ENCODE measurements at places on chromosomes 5 and 9.
A peak's percentile ranks its signal among the peaks of the same experiment; 100 is the strongest.

- no peak for DNase-seq
These were observed 25.2 kb upstream of the COL27A1 start for GRCh38 chr9:114130141-114130540.

DNA sequence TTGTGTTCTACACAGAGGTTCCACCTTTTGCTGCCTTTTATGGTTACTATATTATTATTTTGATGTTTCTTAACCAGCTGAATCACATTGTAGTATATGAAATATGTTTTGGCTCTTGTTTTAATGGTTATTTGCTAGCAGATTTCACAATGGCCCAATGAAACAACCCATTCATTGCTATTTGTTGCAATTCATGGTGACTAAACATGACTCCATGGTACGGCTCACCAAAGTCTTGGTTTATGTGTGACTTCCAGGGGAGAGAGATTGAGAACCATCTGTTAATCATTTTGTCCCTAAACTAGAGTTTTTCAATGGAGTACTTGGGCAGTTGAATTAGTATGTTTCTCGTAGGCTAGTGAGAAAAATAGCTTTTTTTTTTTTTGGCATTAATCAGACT is 108.4 kb downstream of the GHR start:
- no peak for DNase-seq

GRCh38 chr9:82593501-82593900 is 469.4 kb downstream of the RASEF start:
- no peak for DNase-seq

DNA sequence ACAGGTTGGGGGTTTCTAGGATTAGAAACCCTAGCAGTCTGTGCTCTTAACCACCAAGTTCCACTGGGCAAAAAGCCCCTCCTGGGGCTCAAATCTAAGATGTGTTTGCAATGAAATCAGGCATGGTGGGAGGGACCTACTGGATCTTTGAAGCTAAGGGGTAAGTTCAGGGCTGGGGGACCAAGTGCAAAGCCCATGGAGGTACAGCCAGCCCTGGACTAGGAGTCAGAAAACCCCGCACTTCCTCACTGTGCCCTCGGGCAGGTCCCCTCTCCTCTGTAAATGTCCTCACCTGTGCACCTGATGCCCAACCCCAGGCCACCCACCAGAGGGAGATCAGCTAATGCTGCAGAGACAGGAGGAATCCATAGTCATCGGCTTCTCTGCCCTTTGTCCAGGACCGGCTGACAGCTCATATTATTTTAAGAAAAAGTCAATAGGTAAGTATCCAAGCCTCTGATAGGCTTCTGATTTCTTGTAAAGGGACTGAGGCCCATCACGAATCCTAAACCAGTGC is 138.3 kb downstream of the PAX5 start:
- no peak for DNase-seq

DNA sequence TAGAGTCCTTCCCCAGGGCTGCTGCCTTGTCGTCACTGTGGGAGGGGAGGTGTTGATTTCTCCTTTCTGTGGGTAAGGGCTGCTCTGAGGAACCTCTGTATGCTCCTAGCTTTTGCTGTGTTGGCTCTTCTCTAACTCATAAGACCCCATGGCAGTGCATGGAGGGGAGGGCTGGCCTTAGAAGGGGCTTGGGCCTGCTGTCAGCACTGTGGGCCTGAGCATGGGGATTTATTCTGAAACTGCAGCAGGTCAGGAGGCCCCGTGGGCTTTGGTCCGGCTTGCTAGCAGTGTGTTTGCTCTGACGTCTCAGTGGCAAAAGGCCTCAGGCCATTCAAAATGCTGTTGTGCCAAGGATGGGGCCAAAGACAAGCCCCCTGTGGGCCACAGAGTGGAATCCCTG is 6.8 kb downstream of the FGF18 start:
- DNase-seq = no peak

- DNase-seq = no peak
These were observed 4.9 kb downstream of the GTF3C5 start for GRCh38 chr9:133035669-133036068.

GRCh38 chr5:160463740-160464465 is 42.2 kb downstream of the PTTG1 start:
- no peak for DNase-seq

- DNase-seq = peak; percentile 13
These were observed 58.0 kb downstream of the ZNF510 start for GRCh38 chr9:96719921-96720320.

DNA sequence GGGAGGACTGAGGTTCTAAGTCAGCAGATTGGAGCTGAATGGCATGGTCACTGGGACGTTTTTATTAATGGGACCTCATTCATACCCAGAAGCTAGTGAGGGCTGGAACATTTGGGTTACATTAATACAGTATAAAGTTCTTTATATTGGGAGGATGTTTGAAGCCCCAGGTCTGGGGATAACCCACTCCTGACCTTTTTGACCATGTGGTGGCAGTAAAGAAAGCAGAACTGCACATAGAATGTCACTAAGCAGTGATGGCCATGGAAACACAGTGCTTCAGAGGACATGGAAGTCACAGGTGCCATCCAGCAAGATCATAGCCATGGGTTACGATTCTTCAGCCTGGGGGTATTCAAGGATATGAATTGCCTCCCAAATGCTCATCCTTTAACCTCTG is 176.0 kb downstream of the ATP10B start:
- no peak for DNase-seq

DNA sequence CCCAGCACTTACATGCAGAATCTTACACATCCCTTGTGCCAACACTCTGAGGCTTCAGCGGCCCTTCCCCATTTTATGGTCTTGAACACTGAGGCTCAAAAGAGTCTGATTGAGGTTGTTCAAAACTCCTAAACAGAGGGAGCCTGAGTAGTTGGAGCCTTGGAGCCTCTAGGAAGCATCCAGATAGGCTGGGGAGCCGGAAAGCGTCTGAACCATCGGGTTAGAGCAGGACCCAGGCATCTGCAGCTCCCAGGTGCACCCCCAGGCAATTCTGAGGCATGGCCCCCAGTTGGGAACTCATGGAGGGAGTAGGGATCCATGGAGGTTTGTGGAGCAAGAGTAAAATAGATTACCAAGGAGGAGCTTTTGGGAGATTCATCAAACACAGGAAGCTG is 3.8 kb downstream of the OLFML2A start:
- DNase-seq = no peak

DNA sequence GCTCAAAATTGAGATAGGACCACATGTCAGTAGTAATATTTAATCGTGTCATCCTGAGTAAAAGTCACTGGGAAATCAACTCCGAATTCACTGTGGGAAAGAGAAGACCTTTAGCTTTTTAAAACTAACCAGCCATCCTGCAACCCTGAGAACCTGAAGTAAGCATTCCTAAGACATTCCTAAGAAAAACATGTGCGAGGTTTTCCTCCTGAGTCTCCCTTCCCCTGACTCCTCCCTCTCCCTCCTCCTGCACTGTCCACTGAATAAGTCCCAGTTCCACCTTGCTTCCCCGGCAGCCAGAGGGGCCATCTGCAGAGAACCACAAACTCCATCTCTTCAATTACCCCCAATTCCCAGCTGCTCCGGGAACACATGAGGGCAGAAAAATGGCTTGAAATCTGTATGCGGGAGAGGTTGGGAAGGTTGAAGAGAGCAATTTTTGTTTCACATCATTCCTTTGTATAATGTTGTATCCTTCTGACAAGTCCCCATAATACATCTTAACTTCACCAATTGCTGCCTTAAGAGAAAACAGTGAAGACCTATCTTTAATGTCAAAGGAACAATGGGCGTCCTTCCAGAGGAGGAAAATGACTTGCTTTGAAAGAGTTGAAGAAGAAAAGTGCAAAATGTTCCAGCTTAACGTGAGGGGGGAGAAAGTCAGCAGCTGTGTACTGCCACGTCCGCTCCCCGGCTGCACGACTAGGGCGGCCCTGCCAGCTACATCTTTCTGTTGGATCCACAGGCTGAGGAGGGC is 186.3 kb downstream of the ZNF462 start:
- DNase-seq = no peak

- DNase-seq = no peak
These were observed 29.0 kb upstream of the FAM174A start for GRCh38 chr5:100505984-100506670.

DNA sequence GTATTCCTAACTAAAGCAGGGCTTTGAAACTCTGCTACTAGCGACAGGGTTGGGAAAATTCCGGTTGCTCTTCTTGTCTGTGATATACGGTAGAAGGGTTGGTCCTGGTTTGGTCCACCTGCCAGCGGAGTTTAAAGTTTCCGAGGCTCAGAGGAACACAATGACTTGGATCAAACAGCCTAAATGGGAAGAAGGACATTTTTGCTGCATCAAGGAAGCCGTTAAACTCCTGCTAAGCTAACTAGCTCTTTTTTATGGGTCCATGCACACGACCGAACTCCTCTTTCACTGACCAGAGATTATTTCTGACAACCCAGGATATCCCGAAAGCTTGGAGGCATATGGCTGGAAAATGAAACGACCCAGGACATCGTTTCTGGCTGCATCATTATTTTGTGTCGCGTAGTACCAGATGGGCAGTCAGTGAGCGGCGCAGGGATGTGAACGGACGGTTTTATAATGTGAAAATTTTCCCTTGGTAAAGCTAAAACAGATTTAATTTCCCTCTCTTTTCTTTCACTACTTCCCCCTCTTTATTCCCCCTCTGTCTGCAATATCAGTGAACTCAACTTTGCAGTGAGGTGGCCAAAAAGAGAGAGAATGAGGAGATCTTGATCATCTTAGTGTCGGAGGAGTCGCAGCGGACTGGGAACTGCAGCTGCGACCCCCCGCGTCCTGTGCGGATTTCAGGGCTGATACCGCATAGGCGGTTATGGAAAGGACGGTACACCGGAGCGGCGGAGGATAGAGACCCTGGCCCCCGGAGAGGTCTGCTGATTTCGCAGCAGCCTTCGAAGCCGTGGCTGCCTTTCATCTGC is at the start of gene LURAP1L:
TSS of gene LURAP1L (plus strand) at position 160 of the 818 bp plus-strand sequence. CDS start 696 bp downstream, outside the sequence.
- peak; percentile 67 for DNase-seq

DNA sequence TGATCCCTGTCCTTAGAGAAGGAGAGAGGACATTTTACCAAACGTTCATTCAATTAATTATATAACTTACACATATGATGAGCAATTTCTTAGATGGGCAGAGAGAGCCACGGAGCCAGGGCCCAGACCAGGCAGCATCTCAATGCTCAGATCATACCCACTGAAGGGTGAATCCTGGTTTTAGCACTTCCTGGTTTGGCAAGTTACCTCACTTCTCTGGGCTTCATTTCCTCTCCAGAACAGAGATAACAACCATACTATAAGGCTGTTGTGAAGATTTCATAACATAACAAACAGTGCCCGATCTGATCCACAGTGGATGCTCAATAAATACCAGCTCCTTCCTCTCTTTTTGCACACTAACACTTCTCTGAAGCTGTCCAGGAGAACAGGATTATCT is 271.1 kb downstream of the DENND1A start:
- no peak for DNase-seq

DNA sequence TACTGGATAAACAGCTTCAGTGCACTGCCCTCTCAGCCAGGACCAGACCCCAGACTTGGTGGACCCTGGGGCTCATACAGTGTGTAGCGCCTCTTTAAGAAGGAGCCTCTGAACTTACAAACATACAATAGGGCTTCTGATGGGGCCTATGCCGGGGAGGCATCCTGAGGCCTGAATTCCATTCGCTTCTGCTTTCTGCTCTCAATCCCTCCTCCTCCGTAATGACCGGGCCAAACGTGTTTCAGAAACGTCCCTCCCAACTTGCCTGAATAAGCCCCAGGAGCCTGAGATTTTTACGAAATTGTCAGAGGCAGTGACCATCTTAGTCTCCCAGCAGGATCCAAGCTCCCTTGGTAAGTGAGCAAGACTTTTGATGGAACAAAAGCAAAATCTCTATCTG is 128.1 kb upstream of the BOD1 start:
- DNase-seq = no peak

DNA sequence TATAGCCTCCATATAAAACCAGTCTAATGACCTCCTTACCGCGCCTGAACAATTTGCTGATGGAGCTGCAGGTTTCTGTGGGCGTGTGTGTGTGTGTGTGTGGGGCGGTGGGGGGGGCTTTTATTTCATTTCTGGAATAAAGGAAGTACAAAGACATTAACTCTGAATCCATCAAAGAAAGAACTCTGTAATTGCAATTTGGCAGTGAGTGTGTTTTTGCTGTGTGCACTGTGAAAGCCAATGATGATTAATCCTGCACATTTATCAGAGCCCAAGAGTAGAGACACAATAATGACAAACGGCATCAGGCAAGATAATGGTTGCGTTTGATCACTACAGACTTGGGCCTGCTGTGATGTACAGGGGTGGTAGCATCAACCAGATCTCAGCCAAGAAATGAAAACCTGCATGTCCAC is 29.3 kb upstream of the NDFIP1 start:
- no peak for DNase-seq

- no peak for DNase-seq
These were observed 288.9 kb downstream of the TRPM3 start for GRCh38 chr9:70832492-70832891.

GRCh38 chr9:126119731-126120130 is 206.9 kb upstream of the MVB12B start:
- DNase-seq = no peak

GRCh38 chr9:135533674-135534073 is 12.3 kb upstream of the OBP2A start:
- no peak for DNase-seq

DNA sequence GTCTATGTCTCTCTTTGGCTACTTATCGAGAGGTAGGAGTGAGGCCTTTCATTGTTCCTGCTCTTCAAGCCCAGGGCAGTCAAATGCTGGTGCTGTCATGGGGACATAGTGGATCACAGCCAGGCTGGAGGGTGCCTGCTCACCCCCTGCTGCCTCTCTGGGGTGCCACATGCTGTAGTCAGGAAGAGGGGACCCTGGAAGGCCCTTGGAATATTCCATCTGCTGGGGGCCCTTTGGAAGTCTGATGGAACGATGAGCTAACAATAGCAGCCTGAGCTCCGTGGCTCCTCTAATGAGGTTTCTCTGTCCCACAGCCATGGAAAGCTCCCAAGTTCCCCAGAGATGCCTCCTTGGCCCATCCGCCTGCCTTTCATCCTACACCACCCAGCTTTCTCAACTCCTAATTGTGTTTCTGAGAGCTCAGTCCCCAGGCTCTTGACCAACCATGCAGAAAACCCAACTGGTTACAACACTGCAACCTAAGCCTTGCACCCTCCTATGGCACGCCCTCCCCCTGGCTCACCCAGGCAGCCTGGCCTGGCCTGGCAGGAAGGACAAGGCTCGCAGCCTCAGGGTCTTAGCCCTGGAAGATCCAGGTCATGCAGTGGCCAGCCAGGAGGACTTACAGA is 91.7 kb downstream of the NRG2 start:
- DNase-seq = no peak

Measured in transverse colon (tissue), 4 donors.